Left forelimb (tissue), 1 donor: ENCODE measurements at places on chromosomes 4 and X.

DNA sequence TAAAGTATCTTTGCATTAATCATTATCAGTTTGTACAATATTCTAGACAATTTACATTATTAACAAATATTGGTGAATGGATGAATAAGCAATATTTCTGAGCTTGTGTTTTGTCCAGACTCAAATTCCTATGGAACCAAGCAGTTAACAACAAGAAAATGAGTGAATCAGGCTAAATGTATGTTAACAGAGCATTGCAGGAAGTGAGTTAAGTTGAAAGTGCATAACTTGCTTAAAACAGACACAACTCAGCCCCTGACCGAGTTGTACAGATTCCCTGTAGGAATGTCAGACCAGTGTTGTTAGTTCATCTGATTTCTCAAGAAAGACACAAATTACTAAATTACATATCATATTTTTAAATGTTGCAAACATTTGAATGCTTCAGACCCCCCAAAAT, 23.7 kb upstream of the CSN1S1 start:
- DNase-seq: no peak

DNA sequence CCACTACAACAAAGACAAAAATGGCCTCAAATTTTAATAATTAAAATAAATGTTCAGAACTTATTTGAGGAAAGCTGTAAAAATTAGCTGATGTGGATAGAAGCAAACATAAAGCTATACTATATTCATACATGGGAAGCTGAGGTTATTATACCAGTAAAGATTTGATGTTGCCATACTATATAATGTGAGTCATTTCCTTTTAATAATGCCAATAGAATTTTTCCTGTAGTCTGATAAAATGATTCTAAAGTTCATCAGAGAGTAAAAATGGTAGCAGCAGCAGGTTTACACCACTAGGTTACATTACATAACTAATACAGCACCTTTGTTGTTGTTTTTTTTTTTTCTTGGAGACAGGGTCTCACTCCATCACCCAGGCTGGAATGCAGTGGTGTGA, 45.5 kb upstream of the CYP2U1 start:
- no peak for DNase-seq

DNA sequence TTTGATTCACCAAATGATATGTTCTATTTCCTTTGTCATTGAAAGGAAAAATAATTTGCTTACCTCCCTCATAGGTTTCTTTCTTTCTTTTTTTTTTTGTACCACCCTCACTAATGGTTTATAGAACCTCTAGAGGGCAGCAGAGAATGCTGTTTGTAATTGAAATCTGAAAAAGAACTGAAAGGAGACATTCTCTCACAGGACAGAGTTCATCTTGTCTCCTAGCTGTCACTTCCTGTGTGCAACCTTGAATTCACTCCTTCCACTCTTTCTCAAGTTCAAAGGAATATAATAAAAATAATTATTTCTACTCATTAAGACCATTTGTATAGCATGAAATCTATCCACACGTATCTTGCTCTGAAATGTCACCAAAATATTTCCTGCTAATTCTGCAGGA, 51.0 kb downstream of the GUCY1B1 start:
- no peak for DNase-seq

DNA sequence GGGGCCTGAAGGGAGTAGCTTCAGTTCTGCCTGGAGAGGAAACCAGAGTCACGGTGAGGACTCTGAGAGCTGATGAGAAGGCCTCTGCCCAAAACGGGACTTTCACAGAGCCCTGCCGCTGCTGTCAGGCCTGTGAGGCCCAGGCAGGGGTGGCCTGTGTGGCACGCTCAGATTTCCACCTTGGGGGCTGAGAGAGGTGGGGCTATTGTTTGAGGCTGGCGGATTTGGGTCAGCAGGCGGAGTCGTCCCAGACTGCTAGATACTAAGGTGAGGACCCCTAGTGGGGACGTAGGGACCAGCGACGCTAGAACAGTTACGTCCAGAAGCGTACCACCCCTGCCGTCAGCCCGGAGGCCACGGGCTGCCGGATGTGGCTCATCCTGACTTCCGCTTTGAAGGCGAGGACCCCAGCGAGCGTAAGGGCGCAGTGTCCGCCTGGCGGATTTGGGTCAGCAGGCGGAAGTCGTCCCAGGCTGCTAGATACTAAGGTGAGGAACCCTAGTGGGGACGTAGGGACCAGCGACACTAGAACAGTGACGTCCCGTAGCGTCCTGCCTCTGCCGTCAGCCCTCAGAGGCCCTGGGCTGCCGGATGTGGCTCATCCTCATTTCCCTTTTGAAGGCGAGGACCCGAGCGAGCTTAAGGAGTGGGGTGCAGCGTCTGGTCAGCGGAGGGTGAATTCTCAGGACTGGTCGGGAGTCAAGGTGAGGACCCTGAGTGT, at the start of gene MAGEB1:
Gene MAGEB1 (plus strand): TSS at position 378 of the 721 bp plus-strand sequence. CDS start 3,348 bp downstream, outside the sequence.
- no peak for DNase-seq

DNA sequence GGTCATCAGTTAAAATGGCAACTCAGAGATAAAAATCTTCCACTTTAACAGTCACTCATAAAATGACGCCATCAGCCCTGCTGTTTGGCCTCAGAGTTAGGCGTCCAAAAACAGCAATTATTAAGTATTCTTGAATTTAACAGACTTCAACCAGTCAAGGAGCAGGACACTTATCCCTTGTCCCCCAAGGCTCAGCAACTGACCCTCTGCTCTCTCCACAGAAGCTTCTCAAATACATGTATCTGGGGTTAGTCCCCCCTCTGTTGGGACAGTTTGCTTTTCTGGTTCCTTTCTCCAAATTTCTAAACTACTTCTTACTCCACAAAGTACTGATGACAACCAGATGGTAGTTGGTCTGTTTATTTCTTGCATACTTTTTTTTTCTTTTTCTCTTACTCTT, 54.4 kb downstream of the SOD3 start:
- DNase-seq: no peak

DNA sequence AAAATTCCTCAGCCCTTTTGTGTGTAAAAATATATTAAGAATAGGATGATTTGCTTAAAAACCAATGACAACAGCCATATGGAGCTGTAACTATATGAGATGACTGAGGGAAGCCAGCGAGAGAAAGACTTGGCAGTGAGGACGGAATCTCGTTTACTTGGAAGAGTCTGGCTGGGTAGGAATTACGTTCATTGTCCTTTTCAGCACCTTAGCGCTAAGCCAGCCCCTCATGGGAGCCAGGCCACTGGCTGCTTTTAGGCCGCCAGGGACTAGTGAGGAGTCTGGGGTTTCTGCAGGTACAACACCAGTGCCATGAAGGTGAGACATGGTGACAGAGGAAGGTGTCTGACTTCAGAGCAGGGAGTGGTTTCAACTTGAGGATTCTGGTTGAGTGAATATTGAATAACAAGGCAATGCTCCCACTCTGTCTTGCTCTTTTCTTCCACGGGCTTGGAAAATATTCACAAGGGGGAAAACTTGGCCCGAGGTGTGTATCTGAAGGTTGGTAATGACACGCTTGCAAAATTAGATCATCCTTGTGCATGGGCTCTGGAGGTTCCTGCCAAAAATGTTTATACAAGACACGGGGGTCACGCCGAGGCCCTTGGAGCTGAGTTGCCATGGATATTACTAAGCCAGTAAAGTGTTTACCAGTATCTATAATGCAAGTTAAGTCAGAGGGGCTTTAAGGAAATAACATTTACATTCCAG, 17.4 kb downstream of the KLF3 start:
- peak; percentile 76 for DNase-seq

DNA sequence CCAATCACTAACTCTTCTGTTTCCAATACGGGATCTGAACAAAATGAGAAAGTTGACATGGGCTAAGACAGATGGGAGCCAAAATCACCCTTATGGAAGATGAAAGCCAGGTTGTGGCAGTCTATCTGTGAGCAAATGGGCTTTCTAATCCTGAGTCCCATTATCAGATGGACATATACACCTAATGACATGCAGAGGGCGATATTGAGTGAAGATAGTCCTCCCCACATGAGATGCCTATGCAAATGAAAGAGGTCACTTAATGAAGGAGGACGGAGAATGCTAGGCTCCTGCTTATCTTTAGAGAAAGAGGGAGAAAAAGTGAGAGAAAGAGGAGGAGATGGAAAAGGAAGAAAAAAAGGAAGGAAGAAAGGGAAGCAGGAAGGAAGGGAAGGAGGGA, 547.5 kb downstream of the NLGN4X start:
- DNase-seq: no peak
